ENCODE measurements at places on chromosomes 16 and 17.

GRCh38 chr16:78161023-78161729 lies 61.7 kb downstream of the WWOX start:
- no peak for DNase-seq

DNA sequence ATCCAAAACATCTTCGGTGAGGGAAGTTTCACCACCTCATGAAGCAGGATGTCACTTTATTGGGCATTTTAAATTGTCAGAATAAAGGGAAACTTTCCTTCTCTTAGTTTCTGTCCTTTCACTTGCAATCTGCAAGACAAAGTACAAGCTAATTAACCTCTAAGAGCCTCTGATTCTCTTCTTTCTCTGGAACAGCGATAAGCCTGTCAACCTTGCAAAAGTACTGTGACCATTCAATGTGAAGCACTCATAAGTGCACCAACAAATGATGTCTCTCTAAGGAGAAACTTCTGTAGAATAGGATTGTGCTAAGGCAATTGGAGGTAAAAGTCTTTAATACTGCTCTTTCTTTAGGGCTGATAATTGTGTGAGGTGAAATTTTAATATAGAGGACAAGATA lies 1622.3 kb downstream of the CDH8 start:
- no peak for DNase-seq

DNA sequence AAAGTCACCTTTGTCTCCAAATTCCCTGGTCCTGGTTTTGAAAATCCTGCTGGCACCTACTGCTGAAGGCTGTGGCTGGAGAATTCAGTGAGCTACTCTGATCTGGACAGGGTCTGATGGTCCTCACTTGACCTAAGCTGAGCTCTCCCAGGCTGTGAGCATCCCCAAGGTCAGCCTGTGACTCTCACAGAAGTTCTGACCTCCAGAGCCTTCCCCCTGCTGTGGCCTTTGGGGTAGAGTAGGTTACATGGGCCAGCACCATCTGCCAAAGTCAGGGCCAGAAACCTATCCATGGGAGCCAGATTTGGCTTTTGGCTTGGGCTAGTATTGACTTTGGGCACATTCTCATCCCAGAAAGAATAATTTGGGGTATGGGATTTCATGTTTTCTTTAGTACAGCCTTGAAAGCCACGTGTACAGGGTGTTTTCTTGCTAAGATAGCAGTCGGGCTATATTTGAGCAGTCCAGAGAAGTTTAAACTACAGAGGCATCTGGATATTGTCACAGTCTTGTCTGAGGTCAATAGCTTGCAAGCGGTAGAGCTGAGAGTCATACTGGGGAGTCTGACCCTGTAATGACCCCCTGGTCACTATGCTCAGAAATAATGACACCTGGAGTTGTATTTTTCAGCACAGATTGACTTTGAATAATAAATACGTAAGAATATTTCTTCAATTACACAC lies 6.2 kb upstream of the AGRP start:
- DNase-seq, result no peak

DNA sequence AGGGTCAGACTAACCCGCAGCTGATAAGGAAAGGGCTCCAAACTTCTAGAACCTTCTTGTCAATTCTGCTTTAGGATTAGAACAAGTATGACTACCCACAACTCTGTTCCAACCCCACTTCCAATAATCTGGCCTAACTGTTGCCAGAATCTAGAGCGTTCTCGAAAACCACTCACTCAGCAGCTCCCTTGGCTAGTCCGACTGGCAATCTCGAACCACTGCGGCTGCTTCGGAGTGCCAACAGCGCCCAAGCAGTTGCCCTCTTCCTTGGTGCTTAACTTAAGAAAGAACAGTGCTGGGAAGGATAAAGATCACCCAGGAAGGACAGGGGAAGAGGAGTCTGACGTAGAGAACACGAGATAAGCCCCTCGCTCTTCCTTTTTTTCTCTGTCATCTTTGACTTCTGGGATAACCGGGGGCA lies 818 bp downstream of the DNAJC7 start:
- peak; percentile 28 for DNase-seq

DNA sequence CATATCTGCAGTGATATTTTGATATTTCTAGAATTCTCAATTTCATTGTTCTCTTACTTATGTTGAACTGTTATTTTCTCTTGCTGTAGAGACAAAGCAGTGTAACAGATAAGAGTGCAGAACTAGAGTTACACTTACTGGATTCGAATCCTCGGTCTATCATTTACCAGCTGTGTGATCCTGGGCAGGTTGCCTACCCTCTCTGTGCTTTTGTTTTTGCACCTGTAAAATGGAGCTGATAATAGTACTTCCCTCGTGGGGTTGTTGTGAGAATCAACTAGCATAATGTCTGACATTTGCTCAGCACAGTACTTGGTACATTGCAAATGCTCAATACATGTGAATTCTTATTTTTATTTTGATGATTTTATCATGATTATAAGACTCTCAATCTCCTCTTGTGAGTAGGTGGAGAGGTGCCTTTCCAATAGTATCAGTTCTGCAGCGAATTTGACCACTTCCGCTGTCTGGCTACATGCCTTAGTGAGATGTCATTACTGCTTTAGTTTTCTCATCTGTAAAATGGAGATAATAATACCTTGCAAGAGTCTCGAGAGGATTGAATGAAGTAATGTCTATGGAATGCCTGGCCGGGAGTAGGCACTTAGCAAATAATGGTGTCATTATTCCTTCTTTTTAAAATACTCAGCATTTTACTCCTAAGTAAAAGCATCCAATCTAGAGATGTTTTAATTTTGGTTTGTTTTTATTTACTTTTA lies 312.2 kb upstream of the MAF start:
- no peak for DNase-seq

DNA sequence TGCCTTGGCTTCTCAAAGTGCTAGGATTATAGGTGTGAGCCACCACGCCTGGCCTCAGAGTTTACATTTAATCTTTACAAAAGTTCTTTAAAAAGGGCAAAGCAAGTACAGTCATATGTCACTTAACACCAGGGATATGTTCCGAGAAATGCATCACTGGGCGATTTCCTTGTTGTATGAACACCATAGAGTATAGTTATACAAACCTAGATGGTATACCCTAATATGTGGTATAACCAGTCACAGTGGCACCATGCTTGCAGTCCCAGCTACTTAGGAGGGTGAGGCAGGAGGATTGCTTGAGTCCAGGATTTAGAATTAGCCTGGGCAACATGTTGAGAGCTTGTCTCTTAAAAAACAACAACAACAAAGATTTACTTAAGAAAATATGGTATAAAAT lies 51.3 kb downstream of the NFATC3 start:
- no peak for DNase-seq

- no peak for DNase-seq
Observed at GRCh38 chr16:88742896-88743605, 36.7 kb downstream of the CTU2 start.

DNA sequence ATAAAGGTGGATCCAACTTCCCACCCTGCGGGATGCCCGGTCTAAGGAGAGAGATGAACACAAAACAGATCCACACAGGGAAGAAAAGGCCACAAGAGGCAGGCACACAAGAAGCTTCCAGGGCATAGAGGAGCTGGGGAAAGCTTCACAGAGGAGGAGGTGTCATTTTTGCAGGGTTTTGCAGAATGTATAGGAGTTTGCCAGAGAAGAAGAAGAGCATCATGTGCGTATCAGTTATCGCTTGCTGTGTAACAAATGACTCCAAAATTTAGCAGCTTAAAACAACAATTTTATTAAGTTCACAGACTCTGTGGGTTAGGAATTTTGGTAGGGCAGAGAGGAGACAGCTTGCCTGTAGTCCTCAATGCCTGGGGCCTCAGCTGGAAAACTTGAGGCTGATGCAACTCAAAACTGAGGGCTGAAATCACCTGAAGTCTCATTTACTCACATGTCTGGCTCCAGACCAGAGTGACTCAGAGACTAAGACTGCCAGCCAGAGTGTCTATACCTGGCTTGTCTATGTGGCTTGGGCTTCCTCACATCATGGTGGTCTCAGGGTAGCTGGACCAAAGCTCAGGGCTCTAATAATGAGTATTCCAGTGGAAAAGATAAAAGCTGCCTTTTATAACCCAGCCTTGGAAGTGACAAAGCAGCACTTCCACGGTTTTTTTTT lies 33.9 kb upstream of the ZNF423 start:
- DNase-seq, result no peak

DNA sequence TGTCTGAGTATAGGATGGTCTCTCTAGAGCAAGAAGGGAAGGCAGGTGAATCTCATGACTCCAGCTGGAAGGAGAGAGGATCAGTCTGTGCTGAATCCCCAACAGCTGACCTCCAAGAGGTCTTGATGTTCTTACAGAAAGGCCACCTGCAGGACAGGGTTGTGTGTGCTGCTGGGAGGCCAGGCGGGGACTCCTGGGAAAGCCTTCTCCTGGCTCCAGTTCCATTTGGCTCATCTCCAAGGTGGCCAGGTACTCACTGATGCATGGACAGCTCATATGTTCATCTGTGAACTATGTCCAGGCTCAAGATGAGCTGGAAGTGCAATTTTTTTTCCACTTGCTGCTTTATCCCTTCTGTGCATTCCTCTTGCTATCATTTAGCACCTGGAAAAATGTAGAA lies 730.2 kb upstream of the RBFOX1 start:
- DNase-seq, result no peak

DNA sequence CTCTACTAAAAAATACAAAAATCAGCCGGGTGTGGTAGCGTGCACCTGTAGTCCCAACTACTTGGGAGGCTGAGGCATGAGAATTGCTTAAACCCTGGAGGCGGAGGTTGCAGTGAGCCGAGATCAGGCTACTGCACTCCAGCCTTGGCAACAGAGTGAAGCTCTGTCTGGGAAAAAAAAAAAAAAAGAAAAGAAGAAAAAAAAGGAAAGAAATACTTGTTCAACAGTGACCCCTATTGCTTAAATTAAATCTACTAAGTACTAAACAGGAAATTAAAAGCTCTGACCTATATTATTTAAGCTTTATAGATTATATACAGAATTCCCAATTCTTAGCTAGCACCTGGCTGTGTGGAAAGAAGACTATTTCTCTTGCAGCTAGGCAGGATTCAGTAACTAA lies 48.9 kb downstream of the FBXL20 start:
- DNase-seq, result no peak

DNA sequence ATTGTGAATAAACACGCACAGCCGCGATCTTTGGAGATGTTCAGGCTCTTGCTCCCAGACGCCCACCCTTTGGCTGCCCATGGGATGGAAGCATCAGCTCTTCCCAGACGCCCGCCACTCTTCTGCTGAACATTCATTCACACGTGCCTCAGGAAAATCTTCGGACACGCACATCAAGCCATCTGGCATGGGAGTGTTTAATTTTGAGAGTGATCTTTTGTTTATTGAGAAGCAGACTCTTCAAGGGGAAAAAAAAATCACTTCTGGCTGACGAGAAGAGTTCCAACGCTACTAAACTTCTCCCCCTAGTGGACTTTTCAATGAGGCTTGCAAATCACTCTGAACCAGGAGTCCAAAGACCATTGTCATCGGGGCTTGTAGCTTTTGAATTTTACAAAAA lies 62.0 kb upstream of the NUDT7 start:
- DNase-seq, result no peak

DNA sequence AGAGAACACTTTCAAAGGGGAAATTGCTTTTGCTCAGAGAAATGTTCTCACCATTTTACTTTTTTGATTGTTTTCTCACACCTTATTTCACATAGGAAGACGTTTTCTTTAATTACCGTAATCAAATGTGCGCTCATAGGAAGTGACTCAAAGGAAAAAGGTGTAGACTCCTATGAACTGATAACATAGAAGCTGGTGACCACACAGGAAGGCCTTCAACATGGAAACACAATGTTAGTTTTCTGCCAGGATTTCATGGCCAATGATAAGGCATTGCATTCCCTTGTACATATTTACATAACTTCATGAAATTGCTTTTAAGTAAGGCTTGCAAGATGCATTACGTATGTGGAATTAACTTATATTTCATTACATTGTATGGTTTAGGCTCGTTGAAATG lies 40.9 kb upstream of the KCNJ16 start:
- no peak for DNase-seq

- DNase-seq, result no peak
Observed at GRCh38 chr17:78555746-78556401, 21.3 kb downstream of the DNAH17 start.

- no peak for DNase-seq
Observed at GRCh38 chr17:17150448-17150800, 55.7 kb downstream of the PLD6 start.

GRCh38 chr17:67649891-67650290 lies 67.8 kb upstream of the NOL11 start:
- no peak for DNase-seq

DNA sequence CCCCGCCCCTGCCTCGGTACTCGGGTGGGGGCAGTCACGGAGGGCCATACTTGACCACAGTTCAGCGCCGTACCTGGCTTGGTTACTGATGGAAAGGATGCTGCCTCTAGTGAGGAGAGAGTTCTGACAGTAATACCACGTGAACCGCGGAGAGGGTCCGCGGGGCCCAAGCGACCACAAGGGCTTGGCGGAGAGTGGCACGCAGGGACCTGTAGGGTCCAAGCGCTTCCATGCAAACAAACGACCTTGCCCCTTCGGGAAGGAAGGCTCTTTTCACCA lies 9.2 kb downstream of the KDM6B start:
- DNase-seq, result no peak

DNA sequence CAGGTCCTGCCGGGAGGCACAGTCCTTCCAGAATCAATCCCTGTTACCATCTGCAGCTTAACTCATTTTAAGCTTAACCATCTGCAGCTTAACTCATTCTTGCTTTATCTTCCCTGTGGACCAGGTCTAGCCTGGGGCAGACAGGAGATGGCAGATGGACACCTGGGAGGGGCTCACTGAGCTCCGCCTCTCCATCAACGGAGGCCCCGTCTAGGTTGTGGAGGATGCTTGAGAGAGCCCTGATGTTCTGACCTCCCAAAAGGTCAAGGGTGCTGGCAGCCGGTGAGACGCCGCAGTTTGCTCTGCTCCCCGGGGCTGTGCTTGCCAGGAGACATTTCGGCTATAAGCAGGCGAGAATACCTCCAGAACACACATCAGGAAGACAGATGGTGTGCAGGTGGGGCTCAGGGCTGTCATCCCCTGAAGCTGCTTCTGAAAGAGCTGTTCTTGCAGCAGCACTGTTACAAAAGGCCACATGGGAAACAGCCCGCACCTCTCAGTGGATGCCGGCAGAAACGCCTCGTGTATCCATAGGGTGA lies 41.3 kb downstream of the BAIAP2 start:
- no peak for DNase-seq

GRCh38 chr16:51137097-51137496 lies 14.0 kb downstream of the SALL1 start:
- DNase-seq, result no peak

DNA sequence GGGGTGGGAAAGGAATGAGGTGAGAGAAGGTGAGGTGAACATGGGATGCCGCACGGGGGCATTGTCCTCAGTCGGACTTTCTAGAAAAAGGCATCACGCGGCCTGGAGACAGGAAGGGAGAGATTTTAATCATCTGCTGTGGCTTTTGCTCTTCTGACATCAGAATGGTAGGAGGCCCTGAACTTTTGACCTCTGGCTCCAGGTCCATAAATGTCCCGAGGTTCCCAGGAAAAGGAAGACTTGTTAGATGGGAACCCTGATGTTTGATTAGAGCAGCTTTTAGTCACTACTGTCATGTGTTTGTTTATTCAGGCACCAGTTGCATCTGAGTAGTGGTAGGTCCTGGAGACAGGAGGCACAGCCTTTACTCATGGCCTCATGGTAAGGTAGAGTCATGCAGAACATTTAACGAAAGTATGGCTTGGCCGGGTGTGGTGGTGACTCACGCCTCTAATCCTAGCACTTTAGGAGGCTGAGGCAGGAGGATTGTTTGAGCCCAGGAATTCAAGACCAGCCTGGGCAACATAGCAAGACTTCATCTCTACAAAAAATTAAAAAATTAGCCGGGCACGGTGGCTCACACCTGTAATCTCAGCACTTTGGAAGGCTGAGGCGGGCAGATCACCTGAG lies 203.1 kb downstream of the MSI2 start:
- peak; percentile 10 for DNase-seq

GRCh38 chr17:63549289-63549945 lies 860 bp upstream of the DCAF7 start:
- DNase-seq, result no peak

All from CD4-positive, alpha-beta T cell treated with Interleukin-12 subunit alpha and Interleukin-12 subunit beta, for 1 hour (primary cell).